ENCODE measurements at places on chromosomes 2 and 18. TPM values are rescaled to one million over a fixed set of nuclear protein-coding genes. Genes with fewer than 3 reads are reported as not detected.

DNA sequence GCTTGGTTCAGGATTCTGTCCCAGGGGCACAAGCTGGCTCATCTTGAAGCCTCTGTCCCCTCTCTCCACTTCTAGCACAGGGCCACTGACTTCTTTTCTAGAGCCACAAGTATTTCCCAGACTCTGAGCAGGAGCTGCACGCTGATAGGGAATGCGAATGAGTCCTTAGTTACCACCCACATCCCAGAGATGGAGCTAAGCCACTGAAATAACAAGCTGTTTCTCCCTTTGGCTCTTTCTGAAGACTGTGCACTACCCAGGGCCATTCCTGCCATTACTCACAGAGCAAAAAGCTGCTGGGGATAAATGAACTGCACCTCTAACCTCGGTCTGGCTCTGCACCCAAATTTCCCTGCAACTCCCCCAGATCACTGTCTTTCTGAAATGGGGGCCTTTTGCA is 70.6 kb downstream of the TSN start:
- no peak for DNase-seq

DNA sequence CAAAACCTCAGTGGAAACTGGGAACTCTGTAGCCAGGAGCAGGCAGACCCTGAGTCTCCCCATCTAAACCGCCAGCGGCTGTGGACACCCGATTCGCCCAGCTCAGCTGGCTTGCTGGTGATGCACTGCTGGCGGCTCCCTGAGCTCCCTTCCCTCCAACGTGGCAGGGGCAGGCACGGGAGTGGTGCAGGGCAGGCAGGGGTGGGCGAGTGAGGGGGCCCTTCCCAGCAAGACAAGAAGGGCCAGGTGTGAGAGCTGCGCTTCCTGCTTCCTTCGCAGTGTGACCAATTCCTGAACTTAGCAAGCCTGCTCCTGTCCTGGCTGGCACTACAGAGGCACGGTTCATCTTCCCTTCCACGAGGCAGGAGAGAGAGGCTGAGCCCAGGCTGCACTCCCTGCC is 12.3 kb upstream of the SEMA4C start:
- no peak for DNase-seq

DNA sequence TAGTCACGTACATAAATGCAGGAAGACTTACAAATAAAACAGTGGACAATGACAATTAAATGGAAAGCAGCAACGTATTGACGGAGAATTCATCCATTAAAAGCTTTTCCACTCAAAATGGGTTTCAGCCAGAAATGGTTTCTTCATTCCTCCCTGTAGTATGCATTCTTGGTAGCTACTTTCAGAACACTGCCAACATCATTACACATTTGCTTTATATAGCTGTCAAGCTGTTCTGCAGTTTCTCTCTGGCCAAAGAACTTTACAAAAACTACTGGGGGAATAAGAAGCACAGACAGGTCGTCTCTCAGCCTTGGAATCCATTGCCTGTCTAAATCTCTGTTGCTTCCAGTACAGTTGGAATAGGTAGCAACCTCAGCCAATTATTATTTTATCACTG is 84.1 kb upstream of the NCKAP5 start:
- DNase-seq, result no peak

DNA sequence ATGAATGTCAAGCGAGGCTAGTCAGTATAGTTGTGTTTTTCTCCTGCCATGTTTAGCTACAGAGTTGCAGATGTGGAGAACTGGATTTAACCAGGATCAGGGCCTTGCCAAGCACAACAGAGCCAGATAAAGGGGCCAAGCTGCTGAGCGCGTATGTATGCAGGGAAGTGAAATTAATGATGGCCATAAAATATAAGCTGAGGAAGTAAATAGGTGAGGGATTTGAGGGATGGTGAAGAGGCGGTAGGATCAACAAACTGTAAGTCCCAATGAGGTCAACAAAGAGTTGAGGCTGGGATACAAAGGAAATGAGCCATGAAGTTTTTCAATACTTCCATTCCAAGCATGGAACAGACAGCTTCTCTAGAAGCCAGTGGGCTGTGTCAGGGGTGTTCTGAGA is 10.6 kb downstream of the LRP2 start:
- DNase-seq, result no peak

DNA sequence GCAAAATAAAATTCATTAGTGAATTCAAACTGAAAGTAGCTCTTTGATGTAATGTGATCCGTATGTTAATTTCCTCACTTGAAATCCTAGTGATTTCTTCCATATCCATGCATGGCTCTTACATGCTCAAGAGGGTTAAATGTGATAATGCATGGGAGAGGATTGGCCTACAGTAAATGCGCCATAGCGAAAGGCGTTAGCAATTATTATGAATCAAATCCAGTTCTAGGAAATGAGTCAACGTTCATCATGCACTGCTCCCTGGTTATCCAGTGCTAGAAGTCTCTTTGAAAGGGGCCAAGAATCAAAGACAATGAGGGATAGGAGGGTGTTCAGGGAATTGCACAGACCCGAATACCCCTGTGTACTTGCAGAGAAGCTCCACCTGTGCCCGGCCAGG is 101.4 kb upstream of the RASGRP3 start:
- DNase-seq, result no peak

- DNase-seq, result no peak
Measured at GRCh38 chr2:153136216-153136615, 342.3 kb downstream of the RPRM start.

DNA sequence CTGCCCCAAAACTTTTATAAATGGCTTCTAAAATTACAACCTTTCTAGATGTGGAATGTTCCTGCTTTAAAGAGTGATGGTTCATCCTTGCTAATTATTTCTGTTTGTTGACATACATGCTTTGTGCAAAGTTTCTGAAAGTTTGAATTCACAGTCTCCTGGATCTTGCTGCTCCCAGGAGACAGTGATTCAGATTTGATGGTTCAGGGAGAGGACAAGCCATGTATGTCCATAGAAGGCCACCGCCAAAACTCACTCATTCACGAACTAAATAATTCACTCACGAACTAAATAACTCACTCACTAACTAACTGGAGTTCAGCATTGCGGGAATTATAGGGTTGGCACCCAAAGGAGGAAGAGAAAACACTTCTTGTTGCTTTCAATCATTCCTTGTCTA is 416.5 kb upstream of the ZEB2 start:
- DNase-seq, result no peak

GRCh38 chr2:190216829-190217228 is 102.8 kb downstream of the HIBCH start:
- no peak for DNase-seq

DNA sequence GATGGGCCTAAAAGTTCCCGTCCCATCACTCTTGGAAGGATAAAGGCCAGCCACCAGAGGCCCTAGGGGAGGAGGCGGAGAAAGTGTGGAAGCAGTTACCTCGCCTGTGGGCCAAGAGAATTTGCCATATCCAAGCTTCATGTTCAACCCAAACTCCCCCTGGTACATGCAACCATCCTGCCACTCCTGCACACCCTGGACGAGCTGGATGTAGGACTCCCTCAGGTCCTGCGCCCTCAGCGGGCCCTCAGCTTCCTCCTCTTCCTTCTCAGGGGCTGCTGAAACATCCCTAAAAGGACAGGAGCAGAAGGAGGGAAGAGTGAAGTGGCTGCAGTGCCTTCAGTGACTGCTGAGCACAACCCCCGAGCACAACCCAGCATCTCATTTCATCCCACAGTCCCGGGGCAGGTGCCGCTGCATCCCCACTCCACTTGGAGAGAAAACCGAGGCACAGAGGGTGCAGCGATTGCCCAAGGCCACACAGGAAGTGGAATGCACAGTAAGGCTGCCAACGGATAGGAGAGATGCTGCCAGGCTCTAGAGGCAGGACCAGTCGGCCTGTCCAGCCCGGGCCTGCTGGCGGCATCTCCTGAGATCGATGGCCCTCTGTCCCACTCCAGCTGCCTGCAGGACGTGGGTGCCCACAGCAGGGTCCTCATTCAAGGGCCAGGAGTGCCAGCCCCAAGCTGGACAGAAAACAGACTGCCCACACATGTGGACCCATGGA is 2.9 kb downstream of the ANKMY1 start:
- no peak for DNase-seq

DNA sequence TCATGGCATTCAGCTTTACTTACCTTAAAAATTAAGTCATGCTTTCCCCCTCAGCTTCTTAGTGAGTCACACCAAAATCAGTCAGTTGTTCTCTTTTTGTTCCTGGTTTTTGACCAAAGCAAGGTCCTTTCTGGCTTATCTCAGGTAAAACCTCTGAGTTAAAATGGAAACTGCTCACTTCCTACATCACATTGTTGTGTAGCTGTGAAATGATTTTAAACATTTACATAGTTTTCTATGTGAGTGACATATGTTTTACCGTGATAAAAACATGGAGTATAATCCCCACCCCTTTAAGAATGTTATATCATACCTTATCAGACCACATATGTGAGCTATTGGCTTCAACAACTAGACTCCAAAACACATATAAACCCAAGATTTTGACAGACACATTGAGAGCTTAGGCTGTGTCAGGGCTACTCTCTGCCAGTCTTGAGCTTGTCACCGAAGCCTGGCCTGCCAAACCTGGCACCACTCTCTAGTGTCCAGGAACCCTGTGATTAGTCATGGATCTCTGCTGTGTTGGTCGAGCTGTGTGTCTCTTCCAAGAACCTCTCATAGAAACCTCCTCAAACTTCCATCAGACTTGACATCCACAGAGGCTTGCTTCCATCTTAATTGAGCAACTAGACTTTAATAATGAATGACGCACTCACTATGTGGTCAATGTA is 294.5 kb upstream of the FBXO11 start:
- DNase-seq, result no peak

DNA sequence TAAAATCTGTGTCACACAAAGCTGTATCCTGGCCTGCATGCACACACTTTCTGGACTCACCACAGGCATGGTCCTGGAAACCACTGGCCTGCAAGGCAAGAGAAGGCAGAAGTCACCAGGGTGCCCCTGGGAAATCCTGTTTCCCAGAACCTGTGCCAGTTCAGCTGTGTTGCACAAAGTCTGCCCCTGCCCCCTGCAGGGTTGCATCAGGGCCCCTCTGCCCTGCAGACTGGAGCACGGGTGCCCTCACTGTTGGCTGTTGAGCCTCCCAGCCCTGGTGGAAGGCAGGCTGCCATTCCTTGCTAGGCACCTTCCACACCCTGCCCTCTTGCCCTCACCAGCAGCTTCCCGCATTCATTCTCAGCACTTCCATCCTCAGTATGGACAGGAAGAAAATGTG is 18.0 kb upstream of the TUBB6 start:
- no peak for DNase-seq

DNA sequence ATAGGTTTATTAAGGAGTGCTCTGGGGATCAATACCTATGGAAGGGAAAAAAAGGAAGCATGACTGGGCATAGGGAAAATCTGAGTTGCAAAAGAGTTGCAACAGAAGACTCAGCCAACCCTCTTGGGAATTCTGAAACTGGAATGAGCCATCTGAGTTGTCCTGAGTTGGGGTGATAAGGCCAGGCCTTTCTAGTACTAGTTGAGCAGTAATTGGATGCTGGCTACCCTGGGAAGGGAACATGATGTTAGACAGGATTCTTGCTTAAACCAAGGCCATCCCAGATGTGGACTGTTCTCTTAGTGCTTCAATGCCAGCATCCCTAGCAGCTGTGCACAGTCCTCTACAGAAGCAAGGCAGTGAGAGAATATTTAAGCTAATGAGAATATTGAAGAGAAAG is 348.8 kb upstream of the GULP1 start:
- no peak for DNase-seq

GRCh38 chr2:486371-486770 is 190.8 kb downstream of the TMEM18 start:
- DNase-seq, result no peak

DNA sequence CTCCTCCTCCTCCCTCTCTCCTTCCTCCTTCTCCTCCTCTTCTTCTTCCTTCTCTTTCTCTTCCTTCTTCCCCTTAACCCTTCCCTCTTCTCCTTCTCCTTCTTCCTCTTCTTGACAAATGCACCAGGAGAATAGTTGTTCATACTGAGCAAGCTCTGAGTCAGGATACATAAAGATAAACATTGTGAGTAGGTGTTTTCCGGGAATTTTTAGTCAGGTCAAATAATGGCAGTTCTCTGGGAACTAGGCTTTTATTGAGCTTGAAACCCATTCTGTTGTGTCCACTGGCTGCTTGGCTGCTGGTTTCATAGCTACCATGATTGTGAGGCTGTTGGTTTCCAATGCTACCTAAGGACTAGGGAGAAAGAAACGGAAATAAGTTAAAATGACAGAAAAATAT is 1144.7 kb upstream of the DDX18 start:
- DNase-seq, result no peak

GRCh38 chr2:98282109-98282508 is 64.1 kb upstream of the CNGA3 start:
- no peak for DNase-seq

- no peak for DNase-seq
Measured at GRCh38 chr2:24855726-24856125, 62.5 kb downstream of the CENPO start.

- no peak for DNase-seq
Measured at GRCh38 chr2:6410313-6410712, 455.4 kb downstream of the CMPK2 start.

GRCh38 chr2:1169291-1169949 is 218.8 kb downstream of the SNTG2 start:
- DNase-seq, result no peak

- DNase-seq, result no peak
Measured at GRCh38 chr2:68023904-68024303, 38.9 kb downstream of the C1D start.

- no peak for DNase-seq
Measured at GRCh38 chr2:61759005-61759404, 94.9 kb downstream of the FAM161A start.

DNA sequence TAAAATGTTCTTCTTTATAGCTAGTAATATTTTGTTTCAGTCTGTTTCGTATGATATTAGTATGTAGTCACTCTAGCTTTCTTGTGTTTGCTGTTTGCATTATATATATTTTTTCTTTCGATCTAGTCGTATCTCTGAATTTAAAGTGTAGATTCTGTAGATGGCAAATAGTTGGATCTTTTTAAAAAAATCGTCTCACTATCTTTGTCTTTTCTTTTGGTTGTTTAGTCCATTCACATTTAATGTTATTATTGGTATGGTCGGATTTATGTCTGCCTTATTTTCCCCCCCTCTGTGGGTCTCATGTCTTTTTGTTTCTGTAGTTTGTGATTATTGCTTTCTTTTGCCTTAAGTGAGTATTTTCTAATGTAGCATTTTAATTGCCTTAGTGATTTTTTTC is 84.3 kb downstream of the AGPS start:
- DNase-seq, result no peak

DNA sequence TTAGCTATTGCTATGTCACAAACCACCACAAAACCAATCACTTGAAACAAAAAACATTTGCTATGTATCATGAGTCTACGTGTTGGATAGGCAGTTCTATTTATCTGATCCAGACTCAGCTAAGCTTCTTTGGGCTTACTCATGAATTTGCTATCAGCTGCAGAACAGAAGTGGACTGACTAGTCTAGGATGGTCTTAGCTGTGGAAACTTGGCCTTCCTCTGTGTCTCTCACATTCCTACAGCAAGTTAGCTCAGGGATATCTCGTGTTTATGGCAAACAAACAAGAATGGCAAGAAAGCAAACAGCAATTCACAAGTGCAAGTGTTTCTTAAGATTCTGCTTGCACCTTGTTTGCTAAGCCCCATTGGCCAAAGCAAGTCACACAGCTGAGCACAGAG is 288.0 kb upstream of the TNP1 start:
- no peak for DNase-seq

GRCh38 chr2:56185582-56186046 is 1.8 kb downstream of the CCDC85A start:
- DNase-seq, result no peak

MEP1B gene
- not detected for polyA plus RNA-seq

AQP12A gene
- 0.33 TPM for polyA plus RNA-seq

LAPTM4A gene
- 432 TPM for polyA plus RNA-seq

ZNF396 gene
- 6.2 TPM for polyA plus RNA-seq

MPP4 gene
- polyA plus RNA-seq, result 0.23 TPM

PRKD3 gene
- polyA plus RNA-seq, result 56.4 TPM

KCNE4 gene
- polyA plus RNA-seq, result 13.5 TPM

SERPINB4 gene
- not detected for polyA plus RNA-seq

All from renal pelvis (tissue), 12 donors.